ENCODE measurements at places on chromosomes 3 and 15.

- no peak for DNase-seq
These were observed 721.0 kb downstream of the OTOL1 start for GRCh38 chr3:162217647-162218046.

- DNase-seq, result no peak
These were observed 171.0 kb downstream of the TLE3 start for GRCh38 chr15:69926721-69927120.

- no peak for DNase-seq
These were observed 1.3 kb downstream of the RAP2B start for GRCh38 chr3:153163393-153163724.

- DNase-seq, result no peak
These were observed 26.5 kb downstream of the TRAT1 start for GRCh38 chr3:108849075-108849474.

DNA sequence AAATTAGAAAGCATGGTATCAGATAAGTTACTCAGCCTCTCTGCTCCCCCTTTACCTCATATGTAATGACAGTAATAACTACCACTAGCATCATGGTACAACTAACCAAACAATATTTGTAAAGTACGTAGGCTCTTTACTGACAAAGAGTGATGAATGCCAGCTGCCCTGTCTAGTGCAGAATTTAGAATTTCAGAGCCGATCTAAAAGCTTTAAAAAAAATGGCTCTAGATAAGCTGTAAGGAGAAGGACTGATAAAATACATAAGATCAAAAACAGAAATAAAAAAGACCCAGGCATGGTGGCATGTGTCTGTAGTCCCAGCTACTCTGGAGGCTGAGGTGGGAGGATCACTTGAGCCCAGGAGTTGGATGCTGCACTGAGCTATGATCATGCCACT is 424.1 kb downstream of the MAGI1 start:
- DNase-seq, result no peak

DNA sequence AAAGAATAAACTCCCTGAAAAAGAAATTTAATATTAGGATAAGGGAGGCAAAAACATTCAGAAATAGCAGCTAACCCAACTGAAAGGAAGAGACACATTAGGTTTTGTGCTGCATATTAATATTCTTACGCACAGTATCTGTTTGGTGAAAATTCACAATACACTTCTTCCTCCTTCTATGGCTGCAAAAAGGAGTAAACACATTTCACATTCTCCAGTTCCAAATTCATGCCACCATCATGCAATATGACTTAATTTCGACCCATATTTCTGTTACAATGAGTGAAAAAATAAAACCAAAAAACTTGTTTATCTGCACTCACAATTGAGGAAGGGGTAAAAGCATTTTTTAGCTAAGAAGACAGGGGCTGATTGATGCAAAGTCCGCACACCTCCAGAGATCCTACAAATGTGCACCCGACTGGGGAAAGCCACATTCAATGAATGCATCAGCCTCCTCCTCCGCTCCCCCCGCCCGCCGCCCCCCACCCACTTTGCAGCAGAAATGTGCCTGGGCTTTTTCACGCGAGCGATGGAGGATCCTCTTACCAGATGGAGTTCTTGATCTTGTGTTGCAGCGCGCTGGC is 1.0 kb downstream of the RFX7 start:
- DNase-seq, result peak; percentile 49

DNA sequence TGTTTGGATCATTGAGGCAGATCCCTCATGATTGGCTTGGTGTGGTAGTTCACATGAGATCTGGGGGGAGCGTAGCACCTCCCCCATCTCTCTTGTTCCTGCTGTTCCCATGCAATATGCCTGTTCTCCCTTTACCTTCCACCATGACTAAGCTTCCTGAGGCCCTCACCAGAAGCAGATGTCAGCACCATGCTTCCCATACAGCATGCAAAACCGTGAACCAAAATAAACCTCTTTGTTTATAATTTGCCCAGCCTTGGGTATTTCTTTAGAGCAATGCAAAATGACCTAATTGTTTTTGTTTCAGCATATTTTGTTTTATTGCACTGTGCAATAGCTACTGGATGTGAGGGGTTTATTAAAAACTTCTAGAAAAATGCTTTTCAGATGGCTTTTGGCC is 56.6 kb upstream of the CHST2 start:
- no peak for DNase-seq

GRCh38 chr3:174532776-174533175 is 326.4 kb upstream of the NAALADL2 start:
- DNase-seq, result no peak

DNA sequence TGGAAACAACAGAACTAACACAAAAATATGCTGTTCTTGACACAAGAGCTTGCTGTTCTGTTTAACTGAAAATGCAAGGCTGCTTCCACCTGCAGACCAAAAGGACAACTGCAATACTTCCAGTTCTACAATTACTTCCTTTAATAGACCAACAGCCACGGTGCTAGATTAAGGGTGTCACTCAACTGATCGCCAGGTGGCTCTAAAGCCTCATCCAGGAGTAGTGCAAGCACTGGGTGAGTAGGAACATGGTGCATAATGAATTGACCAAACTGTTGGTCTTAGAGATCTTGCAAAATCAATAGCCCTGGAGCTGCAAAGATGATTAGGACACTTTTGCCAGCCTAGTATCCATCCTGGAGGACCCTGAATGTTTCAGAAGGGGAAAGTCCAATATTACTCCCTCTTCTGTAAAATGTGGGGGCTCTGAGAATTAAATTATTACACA is 3.6 kb upstream of the CLDN16 start:
- DNase-seq, result no peak

DNA sequence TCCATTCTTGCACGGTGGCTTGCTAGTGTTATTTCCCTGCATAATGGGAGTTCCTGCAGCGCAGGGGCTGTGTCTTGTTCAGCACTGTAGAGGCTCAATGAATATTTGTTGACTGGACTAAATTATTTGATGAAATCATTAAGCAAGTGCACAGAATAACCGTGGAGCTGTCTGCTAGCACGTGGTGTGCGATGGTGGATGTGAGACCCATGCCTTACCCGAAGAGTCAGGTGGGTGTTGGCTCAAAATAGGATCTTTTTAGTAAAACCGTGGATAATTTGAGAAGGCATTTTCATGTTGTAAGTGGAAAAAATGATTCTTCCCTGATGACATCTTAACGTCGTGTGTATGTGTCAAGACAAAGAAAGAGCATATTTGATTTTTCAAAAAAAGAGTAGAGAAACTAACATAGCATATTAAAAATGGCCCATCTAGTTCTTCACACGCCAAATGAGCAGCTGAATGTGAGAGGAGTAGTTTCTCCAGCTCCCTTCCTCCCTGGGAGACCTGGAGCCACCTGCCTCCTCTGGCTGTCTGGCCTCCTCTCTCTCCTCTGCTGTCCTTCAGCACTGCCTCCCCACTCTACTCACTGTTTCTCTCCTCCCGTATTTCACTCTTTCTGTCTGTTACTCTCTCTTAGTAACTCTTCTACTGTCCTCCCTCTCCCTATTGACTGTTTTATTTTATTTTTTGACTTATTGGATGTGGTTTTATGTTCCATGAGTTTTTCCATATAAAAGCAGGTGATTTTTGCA is 6.3 kb downstream of the FAM81A start:
- no peak for DNase-seq
